Naive B cell (primary cell): ENCODE measurements at places on chromosomes 4 and X. TPM values are rescaled to one million over a fixed set of nuclear protein-coding genes. Genes with fewer than 3 reads are reported as not detected.

GRCh38 chr4:185773419-185773818, 38.6 kb downstream of the SORBS2 start:
- DNase-seq, result no peak
- H3K36me3 ChIP-seq, result peaks cover 6% of the 10 kb centered on the region
- H3K27me3 ChIP-seq, result peaks cover 27% of the 10 kb centered on the region
- H3K4me3 ChIP-seq, result no peak overlapping the region
- H3K27ac ChIP-seq, result no peak overlapping the region

DNA sequence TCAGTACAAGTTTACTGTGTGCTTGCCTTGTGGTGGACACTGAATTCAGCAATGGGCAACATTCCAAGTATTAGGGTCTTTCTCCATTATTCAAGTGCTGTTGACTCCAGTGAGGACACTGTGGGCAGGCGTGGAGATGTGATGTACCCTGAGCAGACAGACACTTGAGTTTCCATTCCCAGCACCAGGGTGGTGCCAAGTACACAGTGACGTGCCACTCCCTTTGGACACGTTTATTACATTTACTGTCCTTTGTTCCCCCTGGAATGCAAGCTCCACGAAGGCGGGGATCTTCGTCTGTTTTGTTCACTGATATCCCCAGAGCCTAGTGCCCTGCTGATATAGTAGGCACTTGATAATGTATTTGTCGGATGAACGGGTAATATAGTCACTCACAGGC, 130.6 kb upstream of the STX18 start:
- H3K36me3 ChIP-seq, result peaks cover 10% of the 10 kb centered on the region
- H3K27ac ChIP-seq, result no peak overlapping the region
- H3K4me1 ChIP-seq, result peaks cover 3% of the 10 kb centered on the region
- H3K27me3 ChIP-seq, result no peaks in the 10 kb centered on the region
- H3K4me3 ChIP-seq, result no peak overlapping the region

DNA sequence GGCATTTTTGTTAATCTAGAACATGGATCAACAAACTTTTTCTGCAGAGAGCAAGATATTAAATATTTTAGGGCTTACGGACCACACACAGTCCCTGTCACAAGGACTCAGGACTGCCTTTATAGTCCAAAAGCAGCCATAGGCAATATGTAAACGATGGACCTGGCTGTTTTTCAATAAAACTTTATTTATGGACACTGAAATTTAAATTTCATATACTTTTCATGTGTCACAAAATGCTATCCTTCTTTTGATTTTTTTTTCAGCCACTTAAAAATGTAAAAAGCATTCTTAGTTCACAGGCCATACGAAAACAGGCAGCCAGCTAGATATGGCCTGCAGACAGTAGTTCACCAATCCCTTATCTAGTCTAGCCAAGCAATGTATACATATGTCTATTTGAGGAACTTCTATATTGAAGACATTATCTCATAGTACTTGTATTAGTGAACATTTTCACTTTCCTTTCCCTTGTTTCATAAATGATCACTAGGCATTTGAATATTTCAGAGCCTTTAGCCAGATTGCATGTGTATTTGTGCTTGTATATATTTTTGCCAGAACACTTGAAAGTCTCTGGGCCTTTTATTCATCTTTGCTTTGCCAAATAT, 350.9 kb downstream of the RPA4 start:
- H3K4me1 ChIP-seq, result no peaks in the 10 kb centered on the region
- no peak overlapping the region for H3K27ac ChIP-seq
- H3K27me3 ChIP-seq, result no peaks in the 10 kb centered on the region
- no peak overlapping the region for H3K4me3 ChIP-seq

Gene SCD5
- not detected for polyA plus RNA-seq

GRCh38 chr4:80336582-80336981, 1.1 kb downstream of the CFAP299 start:
- no peak for DNase-seq
- peaks cover 15% of the 10 kb centered on the region for H3K4me1 ChIP-seq
- no peak overlapping the region for H3K27ac ChIP-seq
- H3K4me3 ChIP-seq, result peak overlapping the region; percentile 84

Gene PROM1
- polyA plus RNA-seq, result not detected

DNA sequence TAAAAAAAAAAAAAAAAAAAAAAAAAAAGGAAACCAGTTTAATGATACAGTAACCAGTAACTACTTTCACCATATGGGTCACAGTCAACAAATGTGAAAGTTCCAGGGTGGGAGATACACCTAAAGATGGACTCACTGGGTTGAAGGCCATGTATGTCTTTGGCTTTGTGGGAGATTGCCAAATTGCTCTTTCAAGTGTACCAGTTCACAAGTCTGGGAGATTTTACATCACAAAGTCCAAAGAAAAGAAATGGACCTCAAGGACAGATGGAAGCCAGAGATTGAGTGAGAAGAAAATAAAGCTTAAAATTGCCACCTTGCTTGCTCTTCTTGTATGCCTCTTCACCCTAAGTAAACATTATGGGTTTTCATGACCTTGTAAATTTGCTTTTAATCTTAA, 65.3 kb downstream of the NHS start:
- no peaks in the 10 kb centered on the region for H3K4me1 ChIP-seq
- no peaks in the 10 kb centered on the region for H3K36me3 ChIP-seq
- DNase-seq, result no peak
- no peak overlapping the region for H3K27ac ChIP-seq
- no peak overlapping the region for H3K4me3 ChIP-seq

Gene PAGE5
- polyA plus RNA-seq, result not detected

Gene UCHL1
- not detected for polyA plus RNA-seq

DNA sequence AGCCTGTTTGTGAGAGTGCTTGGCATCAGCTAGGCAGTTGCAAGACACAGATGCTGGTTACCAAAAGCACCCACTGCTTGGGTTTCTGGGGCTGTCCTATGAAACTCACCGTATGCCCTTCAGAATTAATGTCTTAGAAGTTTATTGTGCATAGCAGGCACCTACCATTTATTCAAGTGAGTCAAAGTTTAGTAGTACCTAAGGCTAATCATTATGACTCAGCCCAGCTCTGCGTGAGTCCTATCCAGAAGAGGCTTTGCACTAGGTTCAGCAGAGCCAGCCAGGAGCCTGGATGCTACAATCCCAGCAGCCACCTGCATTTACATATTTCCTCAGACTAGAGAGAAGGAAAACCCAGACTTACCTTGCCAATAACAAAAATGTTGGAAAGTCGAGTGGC, 4.2 kb downstream of the RPS4X start:
- DNase-seq, result no peak
- H3K36me3 ChIP-seq, result peaks cover 39% of the 10 kb centered on the region
- H3K27ac ChIP-seq, result no peak overlapping the region
- no peak overlapping the region for H3K4me3 ChIP-seq

- H3K4me3 ChIP-seq, result no peak overlapping the region
- H3K36me3 ChIP-seq, result no peaks in the 10 kb centered on the region
- no peaks in the 10 kb centered on the region for H3K4me1 ChIP-seq
- DNase-seq, result no peak
Observed at GRCh38 chr4:24774452-24774851, 20.9 kb upstream of the SOD3 start.

GRCh38 chr4:158496030-158496741, 25.5 kb upstream of the RXFP1 start:
- no peak overlapping the region for H3K27ac ChIP-seq
- no peaks in the 10 kb centered on the region for H3K4me1 ChIP-seq
- no peaks in the 10 kb centered on the region for H3K36me3 ChIP-seq
- DNase-seq, result no peak
- H3K4me3 ChIP-seq, result no peak overlapping the region

DNA sequence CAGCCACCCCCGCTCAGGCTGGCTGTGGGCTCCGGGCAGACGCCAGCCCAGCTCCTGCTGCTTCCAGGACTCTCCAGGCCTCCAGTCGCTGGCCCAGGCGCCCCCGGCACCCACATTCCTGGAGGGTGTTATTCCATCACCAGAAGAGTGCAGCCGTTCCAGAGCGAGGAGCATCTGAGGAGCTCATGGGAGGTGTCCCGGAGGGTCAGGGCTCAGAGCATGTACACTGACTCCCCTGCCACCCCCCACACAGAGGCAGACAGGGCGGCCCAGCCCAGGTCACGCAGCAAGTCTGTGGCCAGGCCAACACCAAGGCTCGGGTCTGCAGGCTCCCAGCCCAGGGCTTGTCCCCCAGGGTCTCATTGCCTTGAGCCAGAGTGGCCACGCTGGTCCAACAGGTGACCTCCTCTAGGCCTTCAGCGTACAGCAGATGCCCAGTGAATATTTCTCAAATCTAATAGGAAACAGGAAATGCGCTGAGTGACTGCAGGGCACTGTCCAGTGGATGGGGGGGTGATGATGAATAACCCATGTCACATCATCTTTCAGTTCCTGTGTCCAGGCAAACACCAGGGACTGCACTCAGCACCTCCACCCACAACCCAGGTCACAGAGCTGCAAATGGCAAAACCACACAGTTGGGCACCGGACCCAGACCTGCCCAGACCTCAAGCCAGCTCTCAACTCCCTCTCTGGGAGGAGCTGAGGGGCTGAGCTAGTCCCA, 37.2 kb downstream of the ABLIM2 start:
- DNase-seq, result no peak
- no peaks in the 10 kb centered on the region for H3K36me3 ChIP-seq
- H3K4me3 ChIP-seq, result no peak overlapping the region
- H3K27me3 ChIP-seq, result peaks cover 3% of the 10 kb centered on the region
- no peak overlapping the region for H3K27ac ChIP-seq

DNA sequence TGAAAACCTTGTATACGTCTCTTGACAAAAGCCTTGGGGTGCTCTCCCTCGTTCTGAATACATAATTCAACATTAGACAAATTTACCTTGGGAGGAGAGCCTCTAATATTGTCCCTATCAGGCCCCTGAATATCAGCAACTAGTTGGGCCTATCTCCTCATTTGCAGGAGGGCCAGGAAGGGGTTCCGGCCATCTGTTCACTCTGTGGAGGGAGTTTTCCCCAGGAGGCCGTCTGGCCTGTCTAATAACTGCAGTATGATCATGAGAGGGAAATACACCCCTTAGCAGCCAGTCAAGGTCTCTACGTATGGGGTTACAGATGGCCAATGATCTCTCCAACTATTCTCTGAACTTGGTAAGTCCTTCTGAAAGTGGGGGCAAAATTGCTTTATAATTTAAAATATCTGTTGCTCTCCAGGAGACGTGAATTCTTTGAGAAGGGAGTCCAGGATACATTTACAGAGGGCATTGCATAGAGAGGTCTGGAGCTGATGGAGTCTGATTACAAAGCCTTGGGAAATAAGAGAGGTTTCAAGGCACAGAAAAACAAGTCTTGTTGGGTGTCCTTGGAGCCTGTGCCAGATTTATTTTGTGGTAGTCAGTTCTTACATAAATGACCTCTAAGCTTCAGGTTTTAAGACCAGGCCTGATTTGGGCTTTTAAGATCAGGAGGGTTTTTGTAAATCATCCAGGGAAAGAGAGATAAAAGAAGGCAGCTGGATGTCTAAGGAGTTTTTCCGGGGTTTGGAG, 48.2 kb upstream of the UXT start:
- no peak overlapping the region for H3K27ac ChIP-seq
- H3K36me3 ChIP-seq, result no peaks in the 10 kb centered on the region
- no peak overlapping the region for H3K4me3 ChIP-seq
- H3K4me1 ChIP-seq, result no peaks in the 10 kb centered on the region
- no peak for DNase-seq
- H3K27me3 ChIP-seq, result peaks cover 42% of the 10 kb centered on the region

Gene ADRA2C
- not detected for polyA plus RNA-seq

Gene NEIL3
- polyA plus RNA-seq, result 0.13 TPM

GRCh38 chr4:55925241-55925640, 23.5 kb upstream of the CEP135 start:
- H3K27ac ChIP-seq, result no peak overlapping the region
- H3K36me3 ChIP-seq, result no peaks in the 10 kb centered on the region
- no peak for DNase-seq
- H3K4me3 ChIP-seq, result no peak overlapping the region
- no peaks in the 10 kb centered on the region for H3K27me3 ChIP-seq
- no peaks in the 10 kb centered on the region for H3K4me1 ChIP-seq

- DNase-seq, result no peak
- no peak overlapping the region for H3K4me3 ChIP-seq
- peaks cover 7% of the 10 kb centered on the region for H3K4me1 ChIP-seq
- no peak overlapping the region for H3K27ac ChIP-seq
- no peaks in the 10 kb centered on the region for H3K36me3 ChIP-seq
- no peaks in the 10 kb centered on the region for H3K27me3 ChIP-seq
Observed at GRCh38 chr4:53044651-53044960, 182.5 kb downstream of the RASL11B start.

DNA sequence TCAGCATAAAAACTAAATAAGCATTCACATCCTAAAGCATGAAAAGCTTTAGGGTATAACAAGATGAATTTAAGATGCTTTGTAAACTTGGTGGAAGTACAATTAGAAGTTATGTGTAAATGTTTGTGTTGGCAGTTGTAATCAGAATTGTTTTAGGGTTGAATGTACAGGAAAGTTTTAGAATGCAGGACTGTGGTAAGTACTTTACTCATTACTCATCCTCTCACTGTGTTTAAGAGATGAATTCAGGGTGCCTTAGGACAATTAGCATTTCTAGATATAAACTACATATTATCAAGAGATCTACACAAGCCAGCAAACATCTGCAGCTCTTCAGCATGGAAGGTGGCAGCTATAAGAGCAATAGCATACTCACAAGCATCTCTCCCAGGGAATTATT, 77.5 kb upstream of the ELOVL6 start:
- no peak overlapping the region for H3K27ac ChIP-seq
- H3K4me1 ChIP-seq, result no peaks in the 10 kb centered on the region
- H3K36me3 ChIP-seq, result no peaks in the 10 kb centered on the region
- no peak overlapping the region for H3K4me3 ChIP-seq

Gene TMEM47
- polyA plus RNA-seq, result not detected

- no peak overlapping the region for H3K4me3 ChIP-seq
- no peak overlapping the region for H3K27ac ChIP-seq
- no peak for DNase-seq
- no peaks in the 10 kb centered on the region for H3K36me3 ChIP-seq
- H3K27me3 ChIP-seq, result no peaks in the 10 kb centered on the region
Observed at GRCh38 chr4:172656055-172656454, 512.6 kb upstream of the GALNT7 start.

GRCh38 chr4:74294681-74295080, 13.6 kb upstream of the EPGN start:
- H3K4me1 ChIP-seq, result no peaks in the 10 kb centered on the region
- no peak for DNase-seq
- H3K36me3 ChIP-seq, result peaks cover 4% of the 10 kb centered on the region
- no peak overlapping the region for H3K27ac ChIP-seq
- H3K4me3 ChIP-seq, result no peak overlapping the region

DNA sequence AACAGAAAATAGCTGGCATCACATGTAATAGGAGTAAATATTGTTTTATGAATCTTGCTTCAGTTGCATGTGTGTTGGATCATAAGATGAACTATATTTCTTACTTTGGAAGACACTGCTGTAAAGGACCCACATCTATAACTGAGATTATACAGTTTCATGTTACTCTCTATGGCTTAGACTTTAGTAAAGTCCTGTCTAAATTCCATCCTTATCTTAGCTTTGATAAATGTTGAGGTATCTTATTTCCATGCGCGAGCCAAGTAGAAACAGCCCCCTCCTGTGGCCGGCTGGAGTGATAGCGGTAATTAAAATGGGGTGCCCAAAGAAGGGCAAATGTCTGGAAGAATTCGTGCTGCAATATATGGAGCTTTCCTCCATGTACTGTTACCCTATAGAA, 43.0 kb downstream of the CCDC158 start:
- H3K4me3 ChIP-seq, result no peak overlapping the region
- DNase-seq, result no peak
- H3K27me3 ChIP-seq, result peaks cover 8% of the 10 kb centered on the region
- H3K36me3 ChIP-seq, result no peaks in the 10 kb centered on the region
